Right ventricle myocardium inferior (tissue), 1 donor: ENCODE measurements at places on chromosomes 4 and X. TPM values are rescaled to one million over a fixed set of nuclear protein-coding genes. Genes with fewer than 3 reads are reported as not detected.

GRCh38 chrX:40097504-40098263 is at the start of gene BCOR:
Gene BCOR, minus strand, starts transcription at chrX:40097958. Its CDS starts 20,029 bp downstream, at chrX:40077929.
- DNase-seq = peak; percentile 83

- DNase-seq = no peak
These were observed 119.7 kb downstream of the PDHA2 start for GRCh38 chr4:95959633-95960032.

- no peak for DNase-seq
These were observed 8.7 kb upstream of the ITGB1BP2 start for GRCh38 chrX:71292669-71293365.

- DNase-seq = no peak
These were observed 24.7 kb downstream of the RPL9 start for GRCh38 chr4:39433878-39434492.

- DNase-seq = no peak
These were observed 605.2 kb downstream of the KLHL13 start for GRCh38 chrX:117511379-117511778.

- DNase-seq = no peak
These were observed 145.1 kb downstream of the CBR4 start for GRCh38 chr4:168864821-168865541.

DNA sequence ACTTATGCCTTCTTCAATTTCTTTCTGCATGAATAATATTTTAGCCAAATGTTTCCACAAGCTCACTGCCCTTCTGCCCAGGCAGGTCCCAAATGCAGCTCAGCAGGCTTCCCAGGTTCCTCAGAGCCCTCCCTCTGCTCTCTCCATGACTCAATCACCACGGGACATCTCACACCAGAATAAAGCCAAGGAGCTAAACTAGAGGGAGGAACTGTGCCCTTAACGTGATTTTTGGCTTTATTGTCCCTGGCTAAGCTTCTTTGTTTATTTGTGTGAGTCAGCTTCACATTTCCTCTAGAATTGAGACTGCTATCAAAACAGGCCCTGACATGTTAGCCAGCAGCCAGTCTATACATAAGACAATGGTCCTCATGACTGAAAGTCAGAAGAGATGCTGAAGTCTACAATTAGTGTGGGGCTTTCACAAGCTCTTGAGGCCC is 186.4 kb upstream of the GALNT7 start:
- DNase-seq = no peak

DNA sequence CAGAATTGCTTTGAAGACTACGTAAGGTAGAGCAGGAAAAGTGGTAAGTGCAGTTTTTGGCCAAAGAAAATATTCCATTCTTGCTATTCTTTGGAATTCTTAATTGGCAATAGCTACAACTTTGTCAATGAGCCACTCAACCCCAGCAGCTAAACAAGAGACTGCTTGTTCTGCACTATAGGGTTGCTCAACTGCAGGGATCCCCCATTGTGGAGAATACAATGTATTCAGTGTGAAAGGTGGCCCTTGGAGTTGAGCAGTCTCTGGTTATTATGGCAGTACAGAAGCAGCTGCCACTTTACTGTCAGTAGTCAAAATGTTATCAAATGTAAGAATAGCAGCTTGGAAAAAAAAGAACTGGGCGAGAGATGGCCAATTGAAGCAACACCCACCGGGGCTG is 808.7 kb downstream of the CENPC start:
- no peak for DNase-seq

DNA sequence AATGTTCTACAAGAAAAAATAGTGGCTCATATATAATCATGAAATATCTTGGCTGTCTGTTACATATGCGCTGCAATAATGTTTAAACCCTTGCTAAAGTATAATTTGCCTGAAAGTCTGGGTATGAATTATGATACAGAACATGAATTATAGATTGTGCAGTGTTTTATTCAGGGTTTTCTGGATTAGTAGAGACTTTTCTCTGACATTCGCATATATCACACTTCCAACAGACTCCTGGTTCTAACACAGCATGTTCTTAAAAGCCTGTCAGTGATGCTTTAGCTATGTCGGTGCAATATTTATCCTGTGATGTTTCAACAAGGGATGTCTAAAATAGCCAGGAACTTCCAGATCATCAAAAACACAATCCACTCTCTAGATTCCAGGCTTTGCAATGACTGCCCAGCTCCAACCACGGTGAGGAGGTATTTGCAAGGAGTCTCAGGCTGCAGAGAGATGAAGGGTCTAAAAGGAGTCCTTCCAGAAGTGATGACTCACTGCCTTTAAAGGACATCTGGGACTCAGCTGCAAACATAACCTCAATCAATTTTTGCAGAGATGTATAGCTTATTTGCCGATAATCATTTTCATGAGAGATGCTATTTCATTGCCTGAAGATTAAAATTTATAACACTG is 69.4 kb downstream of the RWDD4 start:
- DNase-seq = no peak

- DNase-seq = no peak
These were observed 8.2 kb downstream of the NKAP start for GRCh38 chrX:119935215-119935874.

DNA sequence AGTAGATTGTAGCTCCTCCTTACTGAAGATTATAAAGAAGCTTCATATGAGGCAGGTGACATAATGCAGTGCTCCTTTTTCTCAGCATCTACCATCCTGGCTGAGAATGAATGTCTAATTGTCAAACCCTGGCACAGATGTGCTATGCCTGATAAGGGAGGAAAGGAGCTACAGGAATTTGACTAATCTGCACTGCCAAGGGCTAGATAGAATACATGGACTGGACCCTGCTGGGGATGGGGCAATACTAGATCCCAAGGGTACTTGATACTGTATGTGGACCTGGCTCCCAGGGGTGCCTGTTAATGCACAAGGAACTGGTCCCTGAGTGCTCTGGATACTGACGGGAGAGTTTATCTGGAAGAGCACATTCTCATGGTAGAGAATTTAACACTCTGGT is 362.2 kb upstream of the EMCN start:
- DNase-seq = no peak

DNA sequence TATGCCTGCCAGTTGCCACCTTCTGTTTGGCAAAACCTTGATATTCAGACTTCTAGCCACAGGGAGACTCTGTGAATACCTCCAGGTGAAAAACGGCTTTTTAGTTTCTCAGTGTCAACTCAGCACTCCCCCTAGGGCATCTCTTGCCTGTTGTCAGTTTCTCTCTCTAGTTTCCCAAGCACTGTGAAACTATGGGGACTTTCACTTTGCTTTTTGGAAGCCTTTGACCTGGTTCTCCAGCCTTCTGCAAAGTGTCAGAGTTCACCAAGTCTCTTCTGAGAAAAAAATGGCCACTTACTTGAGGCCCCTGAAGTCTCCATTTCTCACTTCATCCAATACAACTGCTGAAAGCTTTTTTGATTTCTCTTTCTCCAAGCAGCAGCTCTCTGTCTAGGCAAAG is 521.5 kb downstream of the INPP4B start:
- no peak for DNase-seq

DNA sequence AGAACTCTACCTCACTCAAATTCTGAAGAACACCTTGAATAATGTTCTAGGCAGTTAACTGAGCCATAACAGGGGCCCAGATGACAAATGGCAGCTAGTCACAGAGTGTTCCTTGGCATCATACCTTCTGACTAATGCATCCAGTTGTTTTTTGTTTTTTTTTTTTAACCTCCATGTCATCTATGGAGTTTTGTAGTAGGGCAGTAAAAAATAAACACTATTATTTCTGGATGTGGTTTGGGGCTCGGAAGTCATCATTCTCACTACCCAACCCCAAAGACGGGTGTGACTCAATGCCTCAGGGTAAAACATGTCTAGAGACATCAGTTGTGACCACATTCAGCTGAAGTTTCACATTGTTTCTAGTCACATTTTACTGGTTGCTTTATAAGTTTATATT is 31.2 kb upstream of the MCF2 start:
- no peak for DNase-seq

DNA sequence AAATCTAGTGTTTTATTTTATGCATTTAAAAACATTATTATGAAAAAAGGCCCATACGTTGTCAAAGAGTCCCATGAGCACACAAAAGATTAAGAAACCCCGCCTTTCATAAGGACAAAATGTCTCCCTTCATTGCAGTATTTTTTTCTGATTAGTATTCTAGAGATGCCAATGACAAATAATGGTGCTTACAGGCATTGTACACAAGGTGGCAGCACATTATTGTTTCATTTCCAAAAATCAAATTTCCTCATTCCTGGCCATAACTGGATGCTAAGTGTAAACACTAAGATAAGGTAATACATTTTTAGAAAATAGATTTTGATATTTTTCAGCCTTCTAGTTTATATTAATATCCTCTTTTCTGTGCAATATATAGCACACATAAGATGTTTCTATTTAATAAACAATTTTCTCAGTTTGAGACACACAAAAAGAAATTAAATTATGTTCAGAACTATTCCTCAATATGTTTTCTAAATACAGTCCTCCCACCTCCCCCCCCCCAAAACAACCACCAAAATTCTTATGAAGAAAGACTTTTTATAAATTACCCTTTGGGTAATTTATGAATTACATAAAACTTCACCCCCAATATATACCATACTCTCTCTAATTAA is 47.7 kb downstream of the TIGD2 start:
- DNase-seq = no peak

- no peak for DNase-seq
These were observed at the start of gene GDPD2 for GRCh38 chrX:70422851-70423341. Gene GDPD2, plus strand, starts transcription at chrX:70423314. Its CDS starts 1,671 bp downstream, at chrX:70424985.

GRCh38 chrX:115939070-115939469 is 231.5 kb upstream of the AGTR2 start:
- no peak for DNase-seq

DNA sequence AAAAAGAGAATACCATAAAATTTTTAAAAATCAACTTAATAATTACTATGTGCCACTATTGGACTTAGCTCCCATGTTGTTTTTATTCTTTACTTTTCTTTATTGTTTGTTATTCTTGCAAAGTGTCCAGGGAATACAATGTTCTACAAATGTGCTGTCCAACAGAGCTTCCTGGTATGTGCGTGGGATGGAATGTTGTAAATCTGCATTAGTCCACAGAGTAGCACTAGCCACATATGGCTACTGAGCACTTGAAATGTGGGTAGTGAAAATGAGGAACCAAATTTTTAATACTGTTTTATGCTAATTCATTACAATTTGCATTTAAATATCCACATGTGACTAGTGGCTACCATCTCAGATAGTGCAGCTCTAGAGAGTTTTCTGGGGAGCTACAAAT is 14.3 kb upstream of the CORIN start:
- DNase-seq = no peak

GRCh38 chr4:117326091-117326490 is 240.7 kb upstream of the TRAM1L1 start:
- no peak for DNase-seq

DNA sequence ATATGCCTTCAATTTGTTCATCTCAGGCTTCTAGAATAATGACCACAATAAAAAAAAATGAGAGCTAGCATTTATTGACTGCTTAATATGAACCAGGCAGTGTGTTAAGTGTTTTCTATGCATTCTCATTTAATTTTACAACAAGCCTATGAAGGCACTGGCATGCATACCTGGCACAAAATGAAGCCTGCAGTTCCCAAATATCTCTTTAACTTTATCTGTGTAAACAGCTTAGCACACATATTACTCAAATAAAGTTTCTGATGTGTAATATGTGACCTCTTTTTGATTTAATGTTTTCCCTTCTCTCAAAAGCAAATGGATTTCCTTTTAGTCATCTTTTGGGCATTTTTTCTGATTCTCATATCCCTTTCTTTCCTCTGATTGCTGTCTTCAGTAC is 671.8 kb downstream of the PCDH7 start:
- DNase-seq = no peak

DNA sequence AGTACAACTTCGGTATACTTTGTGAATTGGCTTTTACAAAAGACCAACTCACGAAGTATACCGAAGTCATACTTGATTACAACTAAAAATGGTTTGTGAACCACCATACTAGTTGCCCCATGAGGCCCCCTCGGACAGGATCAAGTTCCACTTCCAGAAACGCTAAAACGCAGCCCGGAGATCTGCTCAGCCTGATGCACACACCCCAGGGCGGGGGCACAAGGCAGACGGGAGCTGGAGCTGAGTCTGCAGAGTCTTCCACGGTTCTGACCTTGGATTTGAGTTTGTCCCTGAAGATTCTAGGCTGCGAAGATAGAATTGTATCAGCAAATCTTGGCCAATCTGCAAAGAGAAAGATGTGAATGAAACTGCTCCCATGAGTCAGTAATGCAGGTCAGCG is 118.1 kb downstream of the SORCS2 start:
- peak; percentile 34 for DNase-seq

DNA sequence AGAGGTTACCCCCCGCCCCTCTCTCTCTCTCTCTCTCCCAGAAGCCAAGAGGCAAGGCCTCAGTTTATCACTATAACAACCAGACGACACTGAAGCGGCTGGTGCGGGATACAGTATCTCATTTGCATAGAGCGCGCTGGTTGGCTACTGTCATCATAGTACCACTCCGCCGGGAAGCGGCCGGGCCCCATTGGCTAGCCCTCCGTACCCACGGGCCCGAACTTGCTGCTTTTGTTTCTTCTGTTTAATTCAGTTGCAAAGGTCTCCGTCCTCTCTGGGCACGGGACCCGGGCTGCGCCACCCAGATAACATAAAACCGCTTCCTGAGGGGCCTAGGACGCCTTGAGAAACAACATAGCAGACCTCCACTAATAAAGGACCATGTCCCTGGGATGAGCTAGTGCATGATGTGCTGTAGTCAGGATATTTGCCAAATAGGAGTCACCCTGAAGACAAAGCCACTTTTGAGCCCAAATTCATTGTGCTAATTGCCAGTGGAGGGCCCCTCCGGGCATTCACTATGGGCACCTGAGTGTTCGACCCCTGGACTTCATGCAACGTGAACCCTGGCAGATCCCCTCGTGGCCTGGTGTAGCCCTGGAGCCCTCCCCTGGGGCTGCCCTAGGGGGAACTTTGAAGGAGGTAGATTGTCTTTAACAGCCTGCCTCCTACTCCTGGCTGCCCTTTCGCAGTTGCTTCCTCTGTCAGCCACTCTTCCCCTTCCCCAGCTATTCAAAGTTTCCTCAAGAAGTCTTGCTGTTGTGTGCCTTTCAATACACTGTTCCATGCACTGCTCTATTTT is at the start of gene PCYT1B:
TSS of gene PCYT1B (minus strand) at position 91 of the 802 bp plus-strand sequence. CDS start 242 bp downstream, outside the sequence.
- DNase-seq = peak; percentile 81

DNA sequence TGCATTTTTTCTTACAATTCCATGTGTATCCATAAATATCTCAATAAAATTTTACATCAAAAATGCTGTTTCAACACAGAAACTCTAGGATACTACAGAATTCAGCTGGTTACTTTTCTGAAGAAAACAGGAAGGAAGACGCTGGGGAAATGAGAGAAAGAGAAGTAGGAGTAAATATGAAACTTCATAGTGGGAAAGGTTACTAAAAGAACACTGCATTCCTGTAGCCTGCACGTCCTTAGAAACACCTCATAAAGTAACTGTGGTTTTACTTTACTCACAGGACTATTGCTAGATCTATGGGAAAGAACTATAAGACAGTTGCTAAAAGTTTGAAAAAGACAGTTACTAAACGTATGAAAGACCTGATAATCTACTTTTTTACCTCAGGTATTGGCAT is 23.1 kb downstream of the ATP11C start:
- no peak for DNase-seq

SLC4A4 gene
- total RNA-seq = 20.3 TPM

RAB41 gene
- total RNA-seq = not detected

RHOXF1 gene
- not detected for total RNA-seq

GPC3 gene
- 8.5 TPM for total RNA-seq

ACE2 gene
- 16.6 TPM for total RNA-seq

IL13RA1 gene
- 19.7 TPM for total RNA-seq

CAPN6 gene
- 0.05 TPM for total RNA-seq

RIPPLY1 gene
- not detected for total RNA-seq

MAGEA12 gene
- not detected for total RNA-seq

SPANXD gene
- total RNA-seq = not detected

CXCR3 gene
- 0.32 TPM for total RNA-seq

CLCN5 gene
- 2.7 TPM for total RNA-seq

SMAD1 gene
- total RNA-seq = 12.0 TPM

CFAP47 gene
- not detected for total RNA-seq

SPANXA1 gene
- total RNA-seq = not detected

FAM47E gene
- 2.4 TPM for total RNA-seq
